ENCODE measurements at places on chromosomes 4 and X.

DNA sequence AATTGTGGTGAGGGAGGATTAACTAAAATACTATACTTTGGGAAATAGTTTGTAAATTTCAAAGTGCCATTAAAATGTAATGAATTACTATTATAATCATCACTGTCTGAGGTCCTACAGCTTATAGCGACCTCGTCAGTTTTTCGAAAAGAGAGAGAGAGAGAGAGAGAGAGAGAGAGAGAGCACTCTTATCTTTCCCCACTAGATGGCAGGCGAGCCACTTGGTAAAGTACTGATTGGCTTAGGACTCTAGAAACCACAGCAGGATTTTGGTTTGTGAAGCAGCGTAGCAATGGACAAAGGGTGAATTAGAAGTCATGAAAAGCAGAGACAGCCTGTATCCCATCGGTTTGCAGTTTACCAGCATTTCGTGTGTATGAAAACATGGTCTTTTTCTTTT, 52.5 kb downstream of the LINC00632 start:
- peak; percentile 77 for DNase-seq

GRCh38 chr4:3372264-3372932, 69.4 kb upstream of the HGFAC start:
- DNase-seq = no peak

GRCh38 chrX:93673056-93673868, at the start of gene NAP1L3:
TSS of gene NAP1L3 (minus strand) at chrX:93673578. CDS start at chrX:93673304, 274 bp downstream.
- DNase-seq = peak; percentile 95

- no peak for DNase-seq
Observed at GRCh38 chrX:30296408-30297254, 12.6 kb downstream of the NR0B1 start.

DNA sequence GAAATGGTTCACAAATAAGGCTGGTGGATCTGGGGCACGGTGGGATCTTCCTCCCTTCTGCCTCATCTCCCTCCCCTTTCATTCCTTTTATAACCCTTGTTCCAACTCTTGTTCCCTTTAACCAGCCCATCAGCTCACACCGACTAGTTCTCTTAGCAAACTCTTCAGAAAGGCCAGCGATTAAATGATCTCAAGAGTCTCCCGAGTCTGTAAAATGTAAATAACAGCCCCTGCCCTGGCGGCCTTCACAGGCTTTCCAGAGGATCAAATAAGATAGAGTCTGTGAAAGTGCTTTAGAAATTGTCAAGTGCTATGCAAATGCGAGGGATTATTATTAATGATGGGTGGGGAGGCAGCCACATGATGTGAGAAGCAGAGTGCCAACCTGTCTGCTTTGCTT, 27.1 kb downstream of the TSC22D3 start:
- DNase-seq = no peak

DNA sequence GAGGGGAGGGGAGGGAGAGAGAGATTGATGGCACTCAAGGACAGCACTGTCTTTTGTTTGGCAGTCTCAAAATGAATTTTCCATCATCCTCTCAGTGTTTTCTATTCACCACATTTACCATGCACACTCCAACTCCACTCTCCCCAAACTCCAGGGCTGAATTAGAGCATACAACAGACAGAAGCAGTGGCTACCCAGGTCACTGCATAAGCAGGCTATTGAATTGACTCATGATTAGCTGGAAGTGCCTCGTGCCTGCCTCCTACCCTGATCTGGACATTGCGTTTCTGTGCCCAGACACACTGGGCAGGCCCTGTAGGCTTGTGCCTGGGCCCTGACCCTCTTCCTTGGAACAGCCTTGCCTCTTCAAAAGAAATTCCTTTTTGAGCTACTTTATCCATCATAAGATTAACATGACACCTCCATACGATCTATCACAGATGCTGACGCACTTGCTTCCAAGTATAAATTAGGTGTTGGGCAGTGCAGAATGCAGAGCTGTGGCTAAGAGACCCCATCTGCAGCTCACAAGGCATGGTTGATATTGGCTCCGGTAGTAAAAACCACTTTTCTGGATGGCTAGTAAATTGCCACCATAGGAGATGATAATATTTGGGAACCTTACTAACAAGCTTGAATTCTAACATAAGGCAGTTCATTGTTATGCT, 752.9 kb downstream of the RPA4 start:
- peak; percentile 47 for DNase-seq

DNA sequence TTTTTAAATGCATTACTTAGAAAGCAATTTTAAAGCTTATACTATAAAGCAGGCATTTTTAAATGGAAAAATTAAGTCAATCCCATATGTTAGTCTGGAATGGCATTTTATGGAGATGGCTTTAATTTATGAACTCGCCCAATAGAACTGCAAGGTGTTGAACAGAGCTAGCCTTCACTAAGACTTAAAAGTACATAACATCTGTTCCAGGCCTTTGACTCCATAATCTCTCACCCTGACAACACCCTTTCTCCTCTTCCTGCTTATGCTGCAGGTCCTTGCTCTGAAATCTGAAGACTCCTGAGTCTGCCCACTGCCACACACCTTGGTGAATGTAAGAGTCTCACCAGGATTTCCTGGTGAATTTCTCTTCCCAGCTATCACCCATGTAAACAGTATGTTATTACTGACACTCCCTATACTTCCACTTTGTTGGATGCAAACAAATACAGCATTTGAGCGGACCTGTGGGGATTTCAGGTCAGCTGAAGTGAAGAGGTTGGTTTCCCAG, 17.7 kb upstream of the SLC39A8 start:
- DNase-seq = no peak

- no peak for DNase-seq
Observed at GRCh38 chr4:176217510-176217909, 22.1 kb upstream of the SPATA4 start.

DNA sequence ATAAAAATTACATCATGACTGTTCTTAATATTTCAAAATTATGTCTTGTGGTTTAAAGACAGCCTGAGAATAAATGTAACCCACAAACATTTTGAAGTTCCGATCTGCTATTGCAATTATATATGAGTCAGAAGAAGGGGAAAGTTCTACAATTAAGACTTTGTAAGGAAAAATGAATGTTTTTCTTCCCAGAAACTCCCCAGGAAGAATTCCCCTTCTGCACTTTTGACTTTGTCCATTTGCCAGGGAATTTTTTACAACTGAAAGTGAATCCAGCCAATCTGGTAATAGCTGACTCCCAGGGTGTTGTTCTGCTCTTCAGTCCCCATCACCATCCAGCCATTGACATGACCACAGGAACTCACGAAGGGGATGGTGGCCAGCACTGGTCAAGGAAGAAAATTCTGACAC, 61.6 kb upstream of the NOCT start:
- no peak for DNase-seq

DNA sequence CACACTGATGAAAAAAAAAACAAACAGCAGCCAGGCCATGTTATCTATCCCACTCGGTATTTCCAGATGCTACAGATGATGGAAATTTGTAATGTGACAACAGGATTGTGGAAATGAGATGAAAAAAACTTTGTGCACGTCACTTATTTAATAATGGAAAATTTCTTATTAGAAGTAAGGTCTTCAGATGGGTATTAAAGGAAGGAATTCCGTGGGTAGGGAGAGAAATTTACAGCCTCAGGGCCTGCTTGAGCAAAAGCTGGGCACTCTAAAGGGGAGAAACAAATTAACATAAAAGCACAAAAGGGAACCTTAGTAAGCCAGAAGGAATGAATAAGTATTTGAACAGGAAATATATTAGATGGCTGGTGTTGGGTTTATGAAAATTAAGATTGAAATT, 4.2 kb upstream of the PKD2 start:
- DNase-seq = no peak

All from endodermal cell (in vitro differentiated cells).